PC-3 (cell line): ENCODE measurements at places on chromosomes 3 and 15.
A peak's percentile ranks its signal among the peaks of the same experiment; 100 is the strongest.

DNA sequence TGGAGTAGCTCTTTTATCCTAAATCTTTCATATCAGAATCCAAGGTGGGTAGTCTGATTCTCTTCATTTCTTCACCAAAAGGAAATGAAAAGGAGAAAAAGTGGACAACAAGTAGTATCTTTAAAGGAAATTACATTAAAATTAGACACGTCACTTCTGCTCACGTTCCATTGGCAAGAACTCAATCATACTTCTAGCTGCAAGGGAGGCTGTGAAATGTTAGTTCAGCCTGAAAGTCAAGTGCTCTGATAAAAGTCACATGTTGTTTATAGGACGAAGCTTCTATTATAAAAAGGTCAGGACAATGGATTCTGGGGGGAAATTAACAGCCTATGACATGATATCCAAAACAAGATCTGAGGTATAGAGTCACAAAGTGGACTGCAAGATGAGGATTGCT lies 164.6 kb upstream of the MCTP2 start:
- no peaks in the 10 kb centered on the region for H3K27me3 ChIP-seq
- no peak overlapping the region for H3K27ac ChIP-seq
- DNase-seq = no peak
- no peaks in the 10 kb centered on the region for H3K36me3 ChIP-seq
- H3K4me3 ChIP-seq = no peak overlapping the region

DNA sequence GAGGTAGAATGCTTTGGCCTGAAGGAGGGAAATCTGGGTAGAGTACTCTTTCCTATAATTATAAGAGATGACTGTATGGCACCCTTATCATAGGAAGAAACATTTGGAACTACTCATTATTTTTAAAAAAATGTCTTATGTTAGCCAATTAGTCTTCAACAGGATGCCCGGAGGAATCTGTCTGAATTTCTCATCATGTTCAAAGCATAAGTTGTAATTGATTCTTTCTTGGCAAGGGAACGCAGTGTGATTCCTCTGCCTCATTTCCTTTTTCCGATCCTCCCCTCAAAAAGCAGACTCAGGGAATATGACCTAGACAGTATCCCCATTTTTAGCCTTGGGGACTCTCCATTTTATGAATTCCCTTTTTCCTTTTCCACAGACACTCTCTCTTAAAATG lies 165.1 kb downstream of the IL5RA start:
- no peak overlapping the region for H3K4me3 ChIP-seq
- no peaks in the 10 kb centered on the region for H3K4me1 ChIP-seq

GRCh38 chr3:143671626-143672025 lies 176.6 kb downstream of the SLC9A9 start:
- no peaks in the 10 kb centered on the region for H3K36me3 ChIP-seq
- H3K4me3 ChIP-seq = no peak overlapping the region
- no peak overlapping the region for H3K27ac ChIP-seq
- H3K27me3 ChIP-seq = no peaks in the 10 kb centered on the region

DNA sequence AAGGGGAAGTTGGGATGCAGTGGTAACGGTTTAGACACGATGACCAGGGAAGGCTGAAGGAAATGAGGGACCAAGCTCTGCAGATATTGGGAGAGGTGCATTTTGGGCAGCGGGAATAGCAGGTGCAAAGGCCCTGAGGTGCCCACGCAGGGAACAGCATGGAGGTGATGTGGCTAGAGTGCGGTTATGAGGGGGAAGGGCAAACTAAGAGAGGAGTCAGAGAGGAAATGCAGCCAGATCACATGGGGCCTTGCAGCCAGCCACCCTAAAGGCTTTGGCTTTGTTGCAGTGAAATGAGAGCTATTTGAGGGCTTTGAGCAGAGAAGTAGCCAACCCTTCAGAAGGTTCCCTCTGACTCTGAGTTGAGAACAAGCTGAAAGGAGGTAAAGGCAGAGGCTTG lies 2.6 kb downstream of the SPATA12 start:
- no peak overlapping the region for H3K4me3 ChIP-seq
- H3K27ac ChIP-seq = no peak overlapping the region

- no peak for DNase-seq
- H3K36me3 ChIP-seq = no peaks in the 10 kb centered on the region
- no peak overlapping the region for H3K27ac ChIP-seq
- no peak overlapping the region for H3K4me3 ChIP-seq
- peaks cover 9% of the 10 kb centered on the region; the same call in 1 of the 2 replicates for H3K27me3 ChIP-seq
These were observed 43.7 kb downstream of the CHRD start for GRCh38 chr3:184423561-184423960.

- no peak overlapping the region for H3K27ac ChIP-seq
- no peaks in the 10 kb centered on the region for H3K36me3 ChIP-seq
- H3K4me1 ChIP-seq = 0 out of 2 replicates have a peak, but pooled peaks cover 5% of the 10 kb centered on the region
- no peak overlapping the region for H3K4me3 ChIP-seq
These were observed 422.6 kb downstream of the FOXP1 start for GRCh38 chr3:71160785-71161546.

DNA sequence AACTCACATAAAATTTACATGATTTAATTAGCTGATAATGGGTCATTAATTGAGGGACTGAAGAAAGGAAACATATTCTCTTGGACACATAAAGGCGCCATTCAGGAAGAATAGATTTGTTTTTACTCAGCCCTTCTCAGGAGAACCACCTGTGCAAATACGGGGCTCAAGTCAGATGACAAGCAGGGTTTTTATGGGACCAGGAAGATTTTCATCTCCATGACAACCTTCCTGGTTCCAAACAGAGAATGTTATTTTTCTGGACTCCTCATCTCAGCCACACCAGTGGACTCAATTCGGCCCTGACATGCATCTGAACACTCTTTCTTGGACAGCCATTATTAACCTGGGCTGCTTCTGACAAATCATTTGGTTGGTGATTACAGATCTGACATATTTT lies 120.5 kb downstream of the PDZRN3 start:
- no peaks in the 10 kb centered on the region for H3K4me1 ChIP-seq
- peaks cover 13% of the 10 kb centered on the region for H3K27me3 ChIP-seq
- H3K36me3 ChIP-seq = no peaks in the 10 kb centered on the region

GRCh38 chr15:70271422-70272088 lies 173.8 kb upstream of the TLE3 start:
- peak overlapping the region; percentile 43 for H3K27ac ChIP-seq

- no peak overlapping the region for H3K4me3 ChIP-seq
- H3K36me3 ChIP-seq = peaks cover 26% of the 10 kb centered on the region; the same call in 1 of the 2 replicates
- H3K4me1 ChIP-seq = peaks cover under 1% of the 10 kb centered on the region; the same call in 1 of the 2 replicates
- H3K27me3 ChIP-seq = no peaks in the 10 kb centered on the region
These were observed 24.9 kb downstream of the APPL1 start for GRCh38 chr3:57252404-57252803.

GRCh38 chr15:63994073-63994600 lies 52.1 kb downstream of the DAPK2 start:
- no peaks in the 10 kb centered on the region for H3K27me3 ChIP-seq
- H3K4me3 ChIP-seq = no peak overlapping the region
- peaks cover 7% of the 10 kb centered on the region for H3K4me1 ChIP-seq
- no peaks in the 10 kb centered on the region for H3K36me3 ChIP-seq
- peak; percentile 30 for DNase-seq

GRCh38 chr3:179432021-179432420 lies 19.2 kb downstream of the GNB4 start:
- H3K27me3 ChIP-seq = no peaks in the 10 kb centered on the region
- H3K4me3 ChIP-seq = no peak overlapping the region
- DNase-seq = no peak
- H3K4me1 ChIP-seq = no peaks in the 10 kb centered on the region
- H3K36me3 ChIP-seq = no peaks in the 10 kb centered on the region
- no peak overlapping the region for H3K27ac ChIP-seq

GRCh38 chr3:160125258-160125657 lies 100.0 kb upstream of the C3orf80 start:
- no peak overlapping the region for H3K4me3 ChIP-seq
- H3K27ac ChIP-seq = no peak overlapping the region
- peaks cover 13% of the 10 kb centered on the region for H3K4me1 ChIP-seq
- no peak for DNase-seq

- no peak for DNase-seq
- no peaks in the 10 kb centered on the region for H3K36me3 ChIP-seq
- H3K4me1 ChIP-seq = no peaks in the 10 kb centered on the region
- no peak overlapping the region for H3K4me3 ChIP-seq
These were observed 41.4 kb upstream of the CA12 start for GRCh38 chr15:63422891-63423590.

GRCh38 chr15:70245932-70246622 lies 148.4 kb upstream of the TLE3 start:
- H3K27me3 ChIP-seq = no peaks in the 10 kb centered on the region
- peak; percentile 71 for DNase-seq
- H3K27ac ChIP-seq = peak overlapping the region; percentile 53
- H3K4me3 ChIP-seq = no peak overlapping the region
- H3K36me3 ChIP-seq = no peaks in the 10 kb centered on the region
- peaks cover 11% of the 10 kb centered on the region for H3K4me1 ChIP-seq

DNA sequence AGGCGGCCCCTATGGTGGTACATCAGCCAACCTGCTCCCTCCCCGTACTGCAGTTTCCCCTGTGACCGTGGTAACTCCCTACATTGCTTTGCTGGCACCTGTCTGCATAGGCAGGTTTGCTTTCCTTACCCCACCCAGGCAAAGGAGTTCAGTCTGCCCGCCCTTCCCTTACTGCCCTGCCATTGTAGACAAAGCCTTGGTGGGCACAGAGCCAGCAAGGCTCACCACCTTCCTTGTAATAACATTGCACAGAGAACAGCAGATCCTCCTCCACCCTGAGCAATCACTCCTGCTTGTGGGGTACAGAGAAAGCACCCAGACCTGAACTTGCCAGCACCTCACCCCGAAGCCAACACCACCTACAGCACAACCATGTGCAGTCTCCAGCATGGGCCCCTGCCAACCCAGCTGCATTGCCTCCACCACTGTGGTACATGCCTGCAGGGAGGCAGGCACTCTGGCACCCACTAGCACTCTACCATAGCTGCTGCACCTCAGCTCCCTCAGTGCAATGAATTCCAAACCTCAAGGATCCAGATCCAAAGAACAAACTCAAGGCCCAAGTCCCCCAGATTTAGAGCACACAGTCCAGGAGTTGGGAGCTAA lies 192.7 kb upstream of the KCNMB2 start:
- H3K27ac ChIP-seq = no peak overlapping the region
- no peak overlapping the region for H3K4me3 ChIP-seq
- H3K27me3 ChIP-seq = no peaks in the 10 kb centered on the region
- no peaks in the 10 kb centered on the region for H3K4me1 ChIP-seq
- no peak for DNase-seq

- H3K36me3 ChIP-seq = no peaks in the 10 kb centered on the region
- no peaks in the 10 kb centered on the region for H3K27me3 ChIP-seq
- H3K27ac ChIP-seq = no peak overlapping the region
- peak; percentile 74 for DNase-seq
These were observed 205.9 kb downstream of the MBNL1 start for GRCh38 chr3:152474585-152474984.

DNA sequence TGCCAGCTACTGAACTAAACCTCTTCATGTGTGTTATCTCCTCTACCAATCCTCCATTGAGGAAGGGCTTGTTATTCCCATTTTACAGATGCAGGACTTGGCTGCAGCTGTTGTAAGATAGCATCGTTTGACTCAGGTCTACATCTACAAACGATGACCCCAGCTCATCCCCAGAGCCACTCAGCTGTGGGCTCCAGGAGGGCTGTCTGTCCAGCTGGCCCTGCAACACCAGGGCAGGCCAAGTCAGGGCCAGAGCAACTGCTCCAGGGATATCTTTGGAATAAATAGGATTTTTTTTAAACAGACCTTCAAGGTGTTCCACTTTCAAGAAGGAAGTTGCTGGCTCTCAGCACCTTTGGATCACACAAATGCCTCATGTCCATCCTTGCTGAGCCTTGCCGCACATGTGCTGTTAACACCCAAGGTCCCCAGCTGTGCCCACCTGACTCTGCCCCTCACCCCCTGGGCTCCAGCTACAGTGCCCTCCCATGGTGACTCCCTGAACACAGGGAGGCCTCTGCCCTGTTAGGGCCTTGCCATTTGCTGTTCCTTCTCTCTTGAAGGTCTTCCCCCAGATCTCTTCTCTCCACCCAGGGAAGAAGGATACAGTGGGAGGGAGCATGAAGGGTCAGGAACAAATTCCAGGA lies 31.0 kb downstream of the ALDH1L1 start:
- no peaks in the 10 kb centered on the region for H3K36me3 ChIP-seq
- DNase-seq = no peak
- no peak overlapping the region for H3K4me3 ChIP-seq
- H3K4me1 ChIP-seq = no peaks in the 10 kb centered on the region
- no peak overlapping the region for H3K27ac ChIP-seq

GRCh38 chr15:79736435-79737000 lies 160.3 kb downstream of the MTHFS start:
- no peaks in the 10 kb centered on the region for H3K36me3 ChIP-seq
- peaks cover 12% of the 10 kb centered on the region for H3K27me3 ChIP-seq
- no peak overlapping the region for H3K27ac ChIP-seq
- H3K4me1 ChIP-seq = no peaks in the 10 kb centered on the region

DNA sequence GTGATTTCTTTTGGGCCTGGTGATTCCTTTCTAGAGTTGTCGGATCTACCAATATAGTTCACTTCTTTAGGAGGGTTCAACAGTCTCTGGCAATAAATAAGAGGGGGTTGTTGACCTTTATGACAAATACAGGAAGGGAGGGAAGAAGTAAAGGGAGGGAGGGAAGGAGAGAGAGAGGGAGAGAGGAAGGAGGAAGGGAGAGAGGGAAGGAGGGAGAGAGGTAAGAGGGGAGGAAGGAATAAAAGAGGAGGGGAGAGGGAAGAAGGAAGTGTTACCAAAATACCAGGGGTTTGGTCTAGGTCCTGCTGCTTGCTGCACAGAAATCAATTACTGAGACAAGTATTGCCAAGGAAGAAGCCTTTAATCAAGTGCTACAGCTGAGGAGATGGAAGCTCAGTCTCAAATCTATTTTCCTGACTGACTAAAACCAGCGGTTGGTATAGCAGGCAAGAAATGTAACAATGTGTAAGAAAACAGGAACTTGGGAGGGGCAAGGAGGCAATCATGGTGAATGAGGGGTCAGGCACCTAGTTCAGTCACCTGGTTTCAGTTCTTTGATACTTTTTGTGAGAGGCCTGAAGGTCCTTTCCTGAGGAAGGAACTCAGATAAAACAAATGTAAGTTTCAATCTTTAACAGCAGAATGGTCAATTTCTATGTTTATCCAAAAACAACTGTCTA lies 14.1 kb upstream of the TMEM40 start:
- no peaks in the 10 kb centered on the region for H3K27me3 ChIP-seq
- H3K4me1 ChIP-seq = no peaks in the 10 kb centered on the region
- no peak overlapping the region for H3K27ac ChIP-seq
- DNase-seq = no peak
- no peaks in the 10 kb centered on the region for H3K36me3 ChIP-seq
- no peak overlapping the region for H3K4me3 ChIP-seq

- no peak overlapping the region for H3K27ac ChIP-seq
- H3K27me3 ChIP-seq = no peaks in the 10 kb centered on the region
- H3K4me1 ChIP-seq = peaks cover 6% of the 10 kb centered on the region; the same call in 1 of the 2 replicates
- H3K36me3 ChIP-seq = no peaks in the 10 kb centered on the region
- peak; percentile 36 for DNase-seq
These were observed 9.6 kb upstream of the SLCO2A1 start for GRCh38 chr3:134039161-134039862.

GRCh38 chr3:120432150-120432860 lies 18.5 kb downstream of the FSTL1 start:
- peaks cover 42% of the 10 kb centered on the region for H3K4me1 ChIP-seq
- DNase-seq = no peak
- peaks cover 60% of the 10 kb centered on the region for H3K36me3 ChIP-seq

- no peak overlapping the region for H3K4me3 ChIP-seq
- no peaks in the 10 kb centered on the region for H3K36me3 ChIP-seq
- H3K27ac ChIP-seq = no peak overlapping the region
These were observed 52.6 kb downstream of the CCK start for GRCh38 chr3:42213417-42213816.

DNA sequence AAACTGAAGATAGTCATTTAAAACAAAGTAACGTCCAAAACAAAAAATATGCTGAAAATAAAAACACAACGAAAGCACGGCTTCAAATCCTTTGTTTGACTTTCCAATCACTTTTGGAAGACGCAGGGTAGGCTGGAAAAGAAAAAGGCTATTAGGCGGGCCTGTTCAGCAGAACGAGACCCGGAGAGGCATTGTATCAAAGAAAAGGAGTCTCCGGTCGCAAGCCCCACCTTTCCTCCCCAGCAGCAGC lies 691 bp downstream of the SENP7 start:
- no peaks in the 10 kb centered on the region for H3K36me3 ChIP-seq
- peaks cover 30% of the 10 kb centered on the region for H3K4me1 ChIP-seq
- H3K27me3 ChIP-seq = no peaks in the 10 kb centered on the region
- DNase-seq = no peak
